ENCODE measurements at places on chromosomes 16 and 17. TPM values are rescaled to one million over a fixed set of nuclear protein-coding genes. Genes with fewer than 3 reads are reported as not detected.
A peak's percentile ranks its signal among the peaks of the same experiment; 100 is the strongest.

CNP gene
- 108 TPM for total RNA-seq

KRT40 gene
- total RNA-seq = not detected

DNA sequence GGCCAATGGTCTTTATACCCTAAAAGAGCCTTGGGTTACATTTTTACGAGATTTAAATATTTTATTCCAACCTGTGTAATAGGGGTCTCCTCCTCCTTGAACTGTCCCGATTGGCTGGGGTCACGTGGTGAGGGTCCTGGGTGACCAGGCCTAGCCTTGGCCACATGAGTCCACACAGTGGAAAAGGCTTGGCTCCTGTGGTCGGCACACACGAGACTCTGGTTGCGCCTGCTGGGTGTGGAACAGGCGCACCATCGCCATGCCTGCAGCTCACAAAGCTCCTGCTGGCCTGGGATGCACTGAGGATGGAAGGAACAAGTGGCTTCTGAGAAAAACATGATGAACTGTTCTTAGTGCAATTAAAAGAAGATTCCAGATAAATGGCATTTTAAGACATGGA lies 103.9 kb upstream of the ZNF750 start:
- no peak for DNase-seq

DNA sequence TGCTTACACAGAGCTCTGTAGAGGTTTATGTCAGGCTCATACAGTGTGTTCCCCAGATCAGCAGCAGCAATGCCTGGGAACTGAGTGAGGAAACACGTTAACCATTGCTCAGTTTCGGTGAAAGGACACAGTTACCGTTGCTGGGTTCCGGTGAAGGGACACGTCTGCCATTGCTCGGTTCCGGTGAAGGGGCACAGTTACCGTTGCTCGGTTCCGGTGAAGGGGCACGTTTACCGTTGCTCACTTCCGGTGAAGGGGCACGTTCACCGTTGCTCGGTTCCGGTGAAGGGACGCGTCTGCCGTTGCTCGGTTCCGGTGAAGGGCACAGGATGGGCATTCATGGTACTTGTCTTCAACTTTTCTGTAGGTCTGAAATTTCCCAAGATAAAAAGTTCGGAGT lies 81.7 kb downstream of the MRM3 start:
- no peak for DNase-seq

CCL5 gene
- total RNA-seq = 36.1 TPM

HOXB6 gene
- 9.4 TPM for total RNA-seq

PPM1E gene
- total RNA-seq = 0.25 TPM

DNA sequence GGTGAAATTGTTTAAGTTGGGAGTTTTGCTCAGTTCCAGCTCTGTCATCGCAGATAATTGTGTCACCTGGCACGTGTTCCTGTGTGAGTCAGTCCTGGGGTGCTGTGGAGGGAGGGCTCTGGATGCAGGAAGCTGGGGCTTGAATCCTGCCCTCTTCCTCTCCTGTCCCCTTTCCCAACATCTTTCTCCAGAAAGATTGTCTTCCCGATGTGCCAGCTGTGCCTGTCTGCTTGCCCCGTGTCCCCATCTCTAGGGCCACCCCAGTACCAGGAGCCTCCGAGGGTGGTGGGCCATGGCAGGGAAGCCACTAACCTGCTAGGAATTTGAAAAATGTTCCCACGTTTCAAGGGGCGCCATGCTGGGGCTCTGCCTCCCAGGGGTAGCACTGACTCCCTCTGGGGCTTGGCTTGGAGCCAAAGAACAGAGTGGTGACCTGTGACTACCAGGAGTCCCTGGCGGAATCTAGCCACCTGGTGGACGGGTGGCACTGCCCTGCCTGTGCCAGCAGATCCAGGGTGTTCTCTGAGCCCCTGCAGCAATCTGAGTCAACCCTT lies 198.1 kb downstream of the ENGASE start:
- peak; percentile 66 for DNase-seq

- no peak for DNase-seq
These were observed 479 bp downstream of the IRX6 start for GRCh38 chr16:55324285-55325079.

DNA sequence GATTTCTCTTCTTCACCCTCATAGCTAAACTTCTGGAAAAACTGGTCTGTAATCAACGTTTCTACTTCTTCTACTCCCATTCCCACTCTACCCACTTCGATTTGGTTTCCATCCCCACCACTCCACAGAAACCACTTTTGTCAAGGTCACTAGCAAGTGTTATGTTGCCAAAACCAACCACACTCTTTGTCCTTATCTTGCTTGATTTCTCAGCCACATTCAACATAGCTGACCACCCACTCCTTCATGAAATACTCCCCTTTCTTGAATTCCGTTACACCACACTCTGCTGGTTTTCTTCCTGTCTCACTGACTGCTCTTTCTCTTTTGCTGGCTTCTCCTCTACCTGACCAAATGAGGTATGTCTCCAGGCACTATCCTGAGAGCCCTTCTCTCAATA lies 11.9 kb downstream of the IKZF3 start:
- no peak for DNase-seq

DNA sequence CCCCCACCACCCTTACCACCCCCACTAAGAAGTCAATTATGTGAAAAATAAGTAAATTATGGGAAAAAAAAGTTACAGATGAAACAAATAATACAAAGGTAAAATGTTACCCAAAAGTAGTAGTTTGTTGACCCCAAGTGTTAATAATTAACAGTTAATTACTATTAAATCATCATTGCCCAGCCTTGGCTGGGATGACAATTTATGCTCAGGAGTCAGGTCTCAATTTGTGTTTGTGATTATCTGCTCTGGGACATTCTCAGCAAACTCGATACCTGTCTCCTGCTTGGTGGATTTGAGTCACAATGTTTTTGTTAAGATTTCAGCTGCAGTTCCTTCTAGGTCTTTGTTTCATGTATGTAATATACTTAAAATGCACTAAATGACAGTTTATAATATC lies 172.3 kb upstream of the IRX3 start:
- DNase-seq = no peak

GRCh38 chr17:3892095-3892998 lies 506 bp downstream of the CAMKK1 start:
- DNase-seq = peak; percentile 58

DNA sequence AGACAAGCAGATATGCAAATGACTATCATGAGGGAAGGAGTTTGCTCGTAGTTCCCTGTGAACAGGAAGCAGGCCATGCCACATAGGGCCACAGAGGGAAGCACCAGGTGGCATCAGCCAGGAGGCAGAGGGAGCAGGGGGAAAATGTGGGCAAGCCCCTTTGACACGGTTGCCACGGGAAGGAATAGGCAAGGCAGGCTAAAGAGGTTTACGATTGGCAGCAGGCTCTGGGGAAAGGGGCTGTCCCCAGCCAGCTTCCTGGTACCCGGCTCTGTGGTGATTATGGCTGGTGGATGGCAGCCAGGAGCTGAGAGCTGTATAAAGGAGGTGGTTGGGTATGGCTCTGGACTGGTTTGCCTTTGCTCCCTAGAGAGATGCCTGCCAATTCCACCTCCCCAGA lies 848 bp downstream of the CES3 start:
- no peak for DNase-seq

GRCh38 chr16:54174201-54174600 lies 112.4 kb downstream of the IRX3 start:
- DNase-seq = no peak

FLYWCH1 gene
- total RNA-seq = 34.0 TPM

DNA sequence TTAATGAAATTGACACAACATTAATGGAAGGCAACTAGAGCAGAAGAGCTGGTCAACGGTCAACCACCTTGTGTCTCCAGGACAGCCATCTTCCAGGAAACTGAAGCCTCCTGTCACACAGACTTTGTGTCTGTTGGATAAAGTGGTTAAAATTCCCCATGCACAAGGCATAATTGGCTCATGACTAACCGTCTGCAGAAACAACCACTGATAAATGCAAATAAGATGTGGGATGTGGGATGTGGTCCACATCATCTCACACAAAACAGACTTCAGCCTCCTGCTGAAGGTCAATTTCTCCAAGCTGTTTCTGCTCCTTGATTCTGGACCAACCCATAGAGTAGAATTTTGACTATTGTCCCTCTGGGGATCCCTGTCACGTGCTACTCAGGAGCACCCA lies 26.9 kb upstream of the XYLT1 start:
- peak; percentile 70 for DNase-seq

DNA sequence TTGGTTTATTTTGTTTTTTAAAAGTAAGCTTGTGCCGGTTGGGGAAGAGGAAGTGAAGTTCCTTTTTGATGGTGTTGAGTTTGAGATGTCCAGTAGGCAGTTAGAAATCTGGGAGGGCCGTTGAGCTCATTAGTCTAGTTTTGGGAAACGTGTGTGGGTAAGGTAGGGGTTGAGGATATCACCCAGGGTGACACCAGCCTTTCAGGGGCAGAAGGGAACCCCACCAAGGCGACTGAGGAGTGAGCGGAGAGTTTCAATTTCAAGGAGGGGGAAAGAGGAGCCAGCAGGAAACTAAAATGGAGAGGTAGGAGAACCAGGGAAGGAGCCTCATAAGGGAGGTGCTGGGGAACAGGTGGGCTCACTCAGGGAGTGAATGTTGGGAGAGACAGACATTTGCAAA lies 22.7 kb downstream of the HAPSTR1 start:
- no peak for DNase-seq

- peak; percentile 62 for DNase-seq
These were observed 22.5 kb downstream of the DNAI2 start for GRCh38 chr17:74296548-74296936.

All from M059J (cell line).